ENCODE measurements at places on chromosomes 5 and 9.

DNA sequence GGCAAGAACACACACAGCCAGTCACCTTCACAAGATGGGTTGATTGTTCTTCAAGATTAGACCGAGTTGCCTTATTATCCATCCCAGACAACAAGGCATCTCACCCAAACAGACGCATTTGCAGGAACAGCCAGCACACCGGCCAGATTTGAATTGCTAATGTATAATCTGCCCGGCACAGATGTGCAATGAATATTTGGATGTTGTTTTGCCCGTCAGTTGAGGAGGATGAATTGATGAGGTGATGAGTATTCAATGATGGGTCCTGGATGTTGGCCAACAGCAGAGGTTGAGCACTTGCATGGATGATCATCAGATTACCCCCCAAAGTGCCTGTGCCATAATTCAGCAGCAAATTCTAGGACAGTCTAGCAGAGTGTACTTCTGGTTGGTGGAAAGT, 20.1 kb downstream of the ALG2 start:
- DNase-seq: no peak

GRCh38 chr5:32044939-32045338, 129.2 kb downstream of the GOLPH3 start:
- no peak for DNase-seq

DNA sequence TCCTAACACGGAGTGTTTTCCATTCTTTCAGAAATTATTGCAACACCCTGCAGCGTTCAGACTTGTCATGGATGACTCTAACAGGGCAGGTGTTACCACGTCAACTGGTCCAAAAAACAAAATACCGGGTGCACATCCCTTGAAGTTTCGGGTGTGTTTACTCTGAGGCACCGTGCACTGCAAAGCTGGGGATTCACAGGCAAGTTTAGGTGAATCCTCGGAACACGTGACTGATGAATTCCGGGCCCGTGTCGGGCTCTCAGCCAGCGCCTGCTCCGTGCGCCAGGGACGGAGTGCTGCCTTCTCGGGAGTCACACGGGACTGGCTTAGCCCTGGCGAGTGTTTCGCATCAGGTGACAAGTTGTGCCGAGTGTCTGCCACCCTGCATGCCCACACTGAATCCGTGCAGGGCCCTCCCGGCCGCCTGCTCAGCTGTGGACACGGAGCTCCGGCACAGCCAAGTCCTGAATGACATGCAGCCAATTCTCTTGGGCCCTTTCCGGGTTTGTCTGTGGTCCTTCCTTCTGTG, 66.0 kb upstream of the IRX4 start:
- peak; percentile 45 for DNase-seq

- no peak for DNase-seq
Observed at GRCh38 chr9:105861972-105862371, 167.6 kb downstream of the TMEM38B start.

GRCh38 chr9:134360180-134360759, 34.0 kb downstream of the RXRA start:
- no peak for DNase-seq

GRCh38 chr5:160467555-160468362, 46.1 kb downstream of the PTTG1 start:
- DNase-seq: peak; percentile 37

DNA sequence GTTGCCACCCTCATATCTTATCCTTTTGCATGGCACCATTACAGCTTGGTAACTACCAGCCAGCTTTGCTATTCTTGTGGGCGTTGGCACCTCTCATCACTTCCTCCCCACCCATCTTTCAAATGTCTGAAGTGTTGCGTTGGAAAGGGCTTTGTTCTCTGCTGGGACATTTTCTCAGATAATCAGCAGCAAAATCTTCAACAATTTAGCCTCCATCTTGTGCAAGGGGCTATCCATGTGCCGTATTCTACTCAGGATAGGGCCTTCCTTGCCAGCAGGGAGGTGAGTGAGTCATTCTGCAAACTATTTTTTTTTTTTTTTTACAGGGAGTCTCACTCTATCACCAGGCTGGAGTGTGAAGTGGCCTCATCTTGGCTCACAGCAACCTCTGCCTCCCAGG, 62.1 kb upstream of the NUDT12 start:
- DNase-seq: no peak

DNA sequence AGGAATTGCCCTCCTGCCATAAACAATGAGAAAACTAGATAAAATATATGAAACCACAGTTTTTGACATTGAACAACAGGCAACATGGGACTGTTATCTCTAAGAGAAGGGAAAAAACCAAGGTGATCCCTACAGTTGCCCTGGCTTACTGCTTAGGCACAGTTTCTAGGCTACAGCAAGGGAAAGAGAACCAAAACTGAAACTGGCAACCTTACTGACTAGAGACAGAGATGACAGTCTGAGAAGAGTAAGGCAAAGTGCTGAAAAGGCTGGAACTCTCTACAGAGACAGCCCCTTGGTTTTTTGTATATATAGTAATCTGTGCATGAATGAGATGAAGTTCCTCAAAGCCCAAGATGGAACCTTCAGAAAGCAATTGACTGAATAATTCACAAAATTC, 36.2 kb upstream of the REEP2 start:
- no peak for DNase-seq

DNA sequence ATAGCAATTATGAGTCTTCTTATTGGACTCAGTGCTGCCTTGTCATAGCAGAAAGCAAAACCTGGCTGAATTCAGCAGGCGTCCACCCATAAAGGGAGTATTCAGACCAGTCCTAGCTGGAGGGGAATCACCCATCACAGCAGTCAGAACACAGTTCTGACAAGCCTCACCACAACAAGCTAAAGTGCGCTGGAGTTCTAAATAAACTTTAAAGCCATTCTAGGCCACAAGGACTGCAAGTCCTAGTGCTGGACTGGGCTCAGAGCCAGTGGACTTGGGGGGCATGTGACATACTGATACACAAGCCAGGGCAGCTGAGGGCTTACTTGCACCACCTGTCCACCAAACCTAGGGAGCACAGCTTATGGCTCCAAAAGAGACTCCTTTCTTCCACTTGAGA, 115.3 kb upstream of the PCSK5 start:
- DNase-seq: no peak

GRCh38 chr9:69134412-69134811, 39.7 kb upstream of the TJP2 start:
- no peak for DNase-seq

GRCh38 chr5:160693831-160694465, 158.1 kb downstream of the ATP10B start:
- no peak for DNase-seq

DNA sequence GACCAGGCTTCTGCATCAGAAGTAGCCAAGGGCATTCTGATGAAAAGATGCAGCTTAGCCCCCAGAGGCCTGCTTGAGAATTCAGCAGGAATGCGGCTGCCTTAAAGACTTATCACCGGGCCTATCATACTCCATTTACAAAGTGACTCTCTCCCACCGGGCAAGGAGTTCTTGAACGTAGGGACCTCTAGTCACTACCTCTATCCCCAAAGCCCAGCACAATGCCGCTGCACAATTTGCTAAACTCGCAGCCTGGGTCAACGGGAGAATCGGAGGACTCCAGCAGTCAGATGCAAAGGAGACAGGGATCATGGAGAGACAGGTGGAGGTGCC, 661 bp downstream of the PDCL start:
- no peak for DNase-seq

DNA sequence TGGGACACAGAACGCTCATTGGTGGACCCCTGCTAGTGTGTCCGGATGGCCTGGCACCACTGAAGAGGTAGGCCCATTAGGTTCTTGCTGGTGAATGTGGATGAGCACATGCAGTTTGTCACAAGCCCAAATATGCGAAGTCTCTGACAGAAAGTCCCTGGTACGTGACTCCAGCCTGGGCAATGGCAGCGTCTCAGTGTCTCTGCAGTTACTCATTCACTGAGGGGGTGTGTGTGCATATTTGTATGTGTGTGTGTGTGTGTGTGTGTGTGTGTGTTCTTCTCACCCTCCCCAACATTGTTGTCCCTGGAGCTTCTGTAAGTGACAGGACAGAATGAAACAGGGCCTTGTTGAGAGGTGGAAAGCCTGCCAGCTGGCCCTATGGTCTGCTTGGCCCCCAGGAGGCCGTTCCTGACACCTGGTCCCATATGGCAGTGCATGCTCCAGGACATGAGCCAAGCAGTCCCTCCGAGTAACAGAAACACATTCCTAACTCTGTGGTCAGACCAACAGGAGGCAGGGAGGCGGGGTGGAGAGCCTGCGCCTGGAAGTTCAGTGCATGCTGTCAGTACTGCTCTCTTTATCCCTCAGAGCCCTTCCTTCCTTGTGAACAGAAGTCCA, 169.9 kb downstream of the SLC28A3 start:
- peak; percentile 82 for DNase-seq

- no peak for DNase-seq
Observed at GRCh38 chr5:175343308-175343707, 100.7 kb downstream of the DRD1 start.

- DNase-seq: no peak
Observed at GRCh38 chr9:2939368-2939767, 95.5 kb upstream of the PUM3 start.

GRCh38 chr5:57989378-57989777, 470.5 kb downstream of the PLK2 start:
- DNase-seq: no peak

DNA sequence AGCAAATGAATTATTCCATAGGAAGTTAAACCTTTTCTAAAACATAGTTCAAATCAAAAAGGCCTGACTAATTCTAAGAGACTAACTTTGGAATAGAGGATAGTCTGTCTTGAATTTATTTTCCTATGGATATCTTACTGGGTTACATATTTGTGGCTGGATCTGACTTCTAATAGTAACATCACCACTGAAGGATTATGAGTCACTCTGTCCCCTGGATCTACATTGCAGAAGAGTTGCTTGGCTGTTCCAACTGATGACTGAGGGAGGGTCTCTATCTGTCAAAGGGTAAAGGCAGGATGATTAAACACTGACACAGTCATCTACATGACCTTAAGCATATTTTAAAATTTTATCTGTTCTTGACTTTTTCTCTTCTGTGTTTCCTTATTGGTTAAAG, 119.6 kb upstream of the FST start:
- DNase-seq: no peak

- no peak for DNase-seq
Observed at GRCh38 chr5:41338136-41338675, 124.9 kb upstream of the C6 start.

- DNase-seq: no peak
Observed at GRCh38 chr5:59874675-59875074, 18.9 kb downstream of the PDE4D start.

- DNase-seq: no peak
Observed at GRCh38 chr5:66333192-66333591, 189.1 kb downstream of the SREK1 start.

DNA sequence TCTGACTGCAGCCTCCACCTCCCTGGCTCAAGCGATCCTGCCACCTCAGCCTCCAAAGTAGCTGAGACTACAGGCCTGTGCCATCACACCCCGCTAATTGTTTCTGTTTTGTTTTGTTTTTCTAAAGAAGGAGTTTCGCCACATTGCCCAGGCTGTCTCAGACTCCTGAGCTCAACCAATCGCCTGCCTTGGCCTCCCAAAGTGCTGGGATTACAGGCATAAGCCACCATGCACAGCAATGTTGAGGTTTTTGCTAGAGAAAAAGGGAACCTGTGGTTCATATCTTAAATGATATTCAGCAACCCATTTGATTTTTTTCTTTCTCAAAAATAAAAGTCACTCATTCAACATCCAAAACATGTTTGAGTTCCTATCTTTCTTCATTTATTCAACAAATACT, 20.4 kb upstream of the DELE1 start:
- no peak for DNase-seq

DNA sequence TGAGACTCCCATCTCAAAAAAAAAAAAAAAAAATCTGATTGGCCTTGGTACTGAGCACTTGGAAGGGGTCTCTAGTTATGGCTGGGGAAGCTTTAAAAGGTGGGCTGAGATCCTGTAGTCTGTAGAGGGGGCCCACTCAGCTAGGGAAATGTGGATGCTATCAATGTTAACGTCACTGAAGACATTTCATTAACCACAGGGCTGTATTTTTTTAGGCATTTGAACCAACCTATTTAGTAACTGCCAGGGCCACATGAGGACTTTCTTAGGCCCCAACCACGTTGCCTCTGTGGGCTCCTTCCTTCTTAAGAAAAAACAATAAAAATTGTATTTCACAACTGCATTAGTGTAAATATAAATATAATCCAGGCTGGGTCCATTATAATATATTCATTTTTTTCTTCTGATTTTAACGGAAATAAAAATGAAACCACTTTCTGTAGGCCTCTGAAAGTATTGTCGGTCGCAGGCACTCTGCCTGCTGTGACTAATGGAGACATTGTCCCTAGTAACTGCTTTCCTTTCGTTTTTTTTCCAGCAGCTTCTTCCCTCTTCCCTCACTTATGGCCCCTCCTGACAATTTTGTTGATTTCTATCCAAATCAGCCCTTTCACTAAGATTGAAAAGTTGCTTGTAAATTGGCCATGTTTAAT, 71.6 kb downstream of the GCNT1 start:
- no peak for DNase-seq

DNA sequence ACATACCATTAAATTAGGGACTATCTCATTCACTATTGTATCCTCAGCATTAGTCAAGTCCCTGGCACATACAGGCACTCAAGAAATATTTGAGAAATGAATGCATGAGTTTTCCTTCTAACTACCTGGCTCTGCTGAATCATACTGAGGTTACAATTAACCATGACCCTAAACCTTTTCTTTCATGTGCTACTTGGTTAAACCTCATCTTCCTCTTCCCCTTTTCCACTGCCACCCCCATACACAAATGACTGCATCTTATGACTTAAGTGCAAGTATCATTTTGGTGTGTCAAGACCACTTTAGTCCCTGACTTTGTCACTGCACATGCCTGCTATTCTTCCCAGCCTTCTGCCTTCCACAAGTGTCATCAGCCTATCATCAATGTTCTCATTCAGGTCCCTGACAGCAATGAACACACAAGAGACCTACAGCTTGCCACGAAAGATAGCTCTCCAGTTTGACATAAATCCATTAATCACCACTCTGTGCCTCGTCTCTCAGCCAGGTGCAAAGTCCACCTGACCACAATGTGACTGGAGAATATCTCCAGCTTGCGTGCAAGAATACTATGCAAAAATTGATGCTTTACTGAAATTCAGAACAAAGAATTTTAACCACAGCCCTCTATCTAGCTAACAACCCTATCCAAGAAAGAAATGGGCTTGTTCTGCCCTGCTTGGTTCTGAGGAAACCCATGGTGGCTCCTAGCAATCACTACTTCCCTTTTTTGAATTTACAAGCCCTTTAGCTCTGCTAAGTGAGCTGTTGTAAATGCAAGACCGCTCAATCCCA, 74.5 kb downstream of the MAPKAP1 start:
- no peak for DNase-seq

DNA sequence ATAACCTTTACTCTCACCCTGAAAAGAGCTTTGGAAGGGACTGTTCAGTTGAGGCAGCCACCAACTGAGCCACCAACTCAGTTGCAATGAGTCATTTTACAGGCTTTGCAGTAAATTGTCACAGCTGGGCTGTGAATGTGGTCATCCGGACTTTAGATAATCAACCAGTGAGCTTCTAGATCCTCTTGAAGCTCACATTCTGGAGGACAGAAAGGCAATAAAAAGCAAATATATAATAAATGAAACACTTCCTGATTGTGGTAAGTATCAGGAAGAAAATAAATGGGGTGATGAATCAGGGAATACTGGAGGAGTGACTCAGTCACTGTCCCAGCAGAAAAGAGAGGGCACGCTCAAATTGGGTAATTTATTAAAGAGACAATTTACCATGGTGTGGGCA, 13.2 kb upstream of the C5orf58 start:
- DNase-seq: no peak

- DNase-seq: no peak
Observed at GRCh38 chr9:89723469-89724100, 118.8 kb downstream of the GADD45G start.

GRCh38 chr9:78363221-78363620, 66.3 kb downstream of the PSAT1 start:
- DNase-seq: no peak
